KBM-7 (cell line): ENCODE measurements at places on chromosomes 1 and 21.
A peak's percentile ranks its signal among the peaks of the same experiment; 100 is the strongest.

DNA sequence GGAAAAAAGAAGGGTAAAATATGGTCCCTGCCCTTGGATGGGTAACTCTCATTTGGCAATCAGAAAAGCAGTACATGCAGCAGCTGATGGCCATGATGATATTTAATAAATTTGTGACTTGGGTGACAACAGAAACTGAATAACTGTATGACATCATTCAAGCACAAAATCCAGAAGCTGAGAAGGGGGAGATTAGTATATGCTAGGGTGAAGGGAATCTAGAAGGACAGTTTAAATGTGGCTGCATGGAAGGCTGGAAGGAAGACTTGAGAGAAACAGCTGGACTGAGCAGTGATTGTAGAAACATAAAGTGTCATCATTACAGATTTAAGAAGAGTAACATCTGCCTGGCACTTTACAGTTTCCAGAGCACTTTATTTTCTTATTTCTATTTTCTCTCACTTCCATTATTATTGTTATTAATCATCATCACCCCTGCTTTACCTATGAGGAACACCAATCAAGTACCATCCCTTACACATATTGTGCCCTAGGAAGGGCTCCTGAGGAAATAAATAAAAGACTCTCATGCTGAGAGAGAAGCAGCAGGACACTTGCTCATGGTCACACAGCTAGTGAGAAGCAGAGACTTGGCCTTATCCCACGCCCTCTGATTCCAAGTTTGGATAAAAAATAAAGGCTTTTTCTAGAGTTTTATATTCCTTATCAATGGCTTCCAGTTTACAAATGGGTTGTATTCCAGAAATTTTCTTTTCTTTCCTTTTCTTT, 207.2 kb downstream of the PBX1 start:
- no peak for DNase-seq

DNA sequence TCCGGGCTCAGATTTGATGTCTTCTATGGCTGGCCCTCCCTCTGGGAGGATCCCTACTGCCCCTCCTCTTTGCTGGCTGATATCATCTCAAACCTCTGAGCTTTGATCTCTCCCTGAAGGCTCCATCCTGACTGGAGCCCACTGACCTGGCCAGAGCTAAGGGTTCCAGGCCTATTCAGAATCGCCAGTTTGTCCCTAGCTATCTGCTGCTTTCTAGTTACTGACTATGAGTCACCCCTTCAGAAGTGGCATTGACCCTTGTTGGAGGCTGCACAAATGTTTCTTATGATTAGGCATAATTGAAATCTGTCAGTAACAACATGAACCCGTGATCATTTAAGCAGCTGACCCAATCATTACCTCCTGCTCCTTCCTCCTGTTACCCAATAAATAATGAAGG, 87.1 kb downstream of the ABCA4 start:
- DNase-seq: no peak

DNA sequence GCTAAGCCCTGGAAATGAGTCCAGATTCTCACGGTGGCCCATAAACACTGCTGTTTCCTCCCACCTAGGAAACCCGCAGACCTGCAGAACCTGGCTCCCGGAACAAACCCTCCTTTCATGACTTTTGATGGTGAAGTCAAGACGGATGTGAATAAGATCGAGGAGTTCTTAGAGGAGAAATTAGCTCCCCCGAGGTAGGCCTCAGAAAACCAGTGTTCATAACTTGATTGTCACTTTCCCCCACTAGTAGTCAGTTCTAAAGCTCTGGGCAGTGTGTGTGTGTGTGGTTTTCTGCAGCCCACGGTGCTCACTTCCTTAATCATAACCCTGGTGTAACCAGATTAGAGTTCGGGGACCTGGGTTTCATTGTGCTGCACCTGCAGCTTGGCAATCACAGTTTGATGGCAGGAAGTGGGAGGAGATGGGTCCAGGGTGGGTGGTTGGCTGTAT, 39.1 kb downstream of the CLIC6 start:
- DNase-seq: peak; percentile 46

- peak; percentile 69 for DNase-seq
Observed at GRCh38 chr1:110615548-110616130, 9.5 kb upstream of the KCNA2 start.

DNA sequence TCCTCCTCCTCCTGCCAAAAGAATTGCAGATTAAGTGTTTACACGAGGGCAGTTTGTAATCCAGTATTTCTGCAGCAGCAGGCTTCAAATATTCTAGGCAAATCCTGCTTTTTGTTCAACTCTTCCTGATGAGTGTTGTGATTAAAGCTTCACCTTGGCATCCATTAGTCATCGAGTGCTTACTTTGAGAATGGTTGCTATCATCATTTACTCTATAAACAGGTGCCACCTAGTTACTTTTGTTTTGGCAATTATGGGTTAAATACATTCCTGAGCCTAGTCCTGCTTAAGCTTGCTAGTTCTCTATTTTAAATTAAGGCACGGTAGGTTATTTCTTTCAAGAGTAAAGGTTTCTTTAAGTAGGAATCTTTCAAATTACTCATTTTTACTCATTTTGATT, 20.3 kb downstream of the PDC start:
- no peak for DNase-seq

- peak; percentile 73 for DNase-seq
Observed at GRCh38 chr1:66648901-66649595, 103.2 kb upstream of the DYNLT5 start.

DNA sequence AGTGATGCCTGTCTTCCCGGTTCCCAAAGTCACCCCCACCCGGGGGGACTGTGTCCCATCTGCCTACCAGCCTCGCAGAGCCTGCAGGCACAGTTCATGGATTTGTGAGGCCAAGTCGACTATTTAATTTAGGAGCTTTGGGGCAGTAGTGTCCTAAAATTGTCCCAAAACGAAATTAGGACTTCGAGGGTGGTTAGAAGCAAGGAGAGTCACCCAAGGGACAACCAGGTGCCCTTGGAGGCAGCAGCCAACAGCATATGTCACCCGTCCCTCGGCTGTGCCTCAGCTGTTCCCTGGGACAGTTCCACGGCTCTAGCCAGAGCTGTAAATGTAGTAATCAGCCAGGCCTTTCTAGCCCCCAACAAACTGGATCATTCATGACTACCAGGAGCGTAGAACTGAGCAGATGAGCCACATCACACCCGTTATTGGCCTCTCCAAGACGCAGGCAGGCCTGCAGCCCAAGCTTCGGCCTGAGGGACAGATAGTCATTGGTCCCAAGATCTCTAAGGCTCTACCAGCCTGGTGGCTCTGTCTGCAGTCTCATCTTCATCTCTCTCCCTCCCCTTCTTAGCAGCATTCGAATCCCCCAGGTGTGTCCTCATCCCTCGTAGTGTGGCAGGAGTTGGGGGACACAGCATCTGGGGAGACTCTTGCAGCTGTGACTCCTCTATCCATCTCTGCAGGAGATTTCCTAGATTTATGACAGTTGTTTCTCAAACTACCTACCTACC, 2.9 kb downstream of the PAX7 start:
- no peak for DNase-seq

GRCh38 chr1:2031546-2032540, 12.7 kb downstream of the GABRD start:
- DNase-seq: no peak

GRCh38 chr1:64938991-64939390, 27.4 kb downstream of the JAK1 start:
- DNase-seq: no peak

DNA sequence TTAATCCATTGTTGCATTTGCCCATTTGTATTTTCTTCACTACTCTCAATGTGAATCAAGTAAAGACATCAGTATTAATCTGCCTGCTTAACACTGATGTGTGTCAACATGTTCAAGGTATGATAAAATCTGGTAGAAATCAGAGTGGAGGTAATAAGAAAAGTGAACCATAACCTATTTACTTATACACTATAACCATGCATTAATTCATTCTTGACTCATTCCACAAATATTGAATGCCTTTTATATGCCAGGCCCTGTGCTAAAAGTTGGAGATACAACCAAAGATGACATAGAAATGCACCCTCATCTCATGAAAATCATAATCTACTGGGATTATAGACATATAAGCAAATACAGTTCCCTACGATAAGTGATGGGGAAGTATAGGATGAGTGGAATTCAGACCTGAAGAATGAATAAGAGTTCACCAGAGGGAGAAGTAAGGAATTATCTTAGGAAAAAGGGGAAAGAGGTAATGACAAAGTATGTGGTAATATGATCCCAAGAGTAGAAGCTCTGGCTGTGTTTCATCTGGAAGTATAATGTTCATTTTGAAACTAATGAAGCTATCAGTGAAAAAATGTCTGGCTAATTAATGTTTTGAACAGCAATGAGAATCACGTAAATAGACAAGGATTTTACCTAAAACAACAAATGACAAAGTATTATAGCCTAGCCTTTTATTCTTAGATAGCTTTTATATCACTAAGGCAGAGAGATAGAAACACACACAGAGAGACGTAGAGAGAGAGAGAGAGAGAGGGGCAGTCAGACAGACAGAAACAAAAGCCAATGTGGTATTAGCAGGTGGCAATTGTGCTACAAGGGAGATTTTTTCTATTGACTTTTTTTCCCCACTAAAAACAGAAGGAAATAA, 7.0 kb upstream of the RWDD3 start:
- DNase-seq: no peak

- DNase-seq: peak; percentile 28
Observed at GRCh38 chr1:211738691-211739301, 63.4 kb upstream of the NEK2 start.

GRCh38 chr21:33870768-33871167, 44.8 kb downstream of the ATP5PO start:
- DNase-seq: no peak

GRCh38 chr1:247415423-247416361, at the start of gene NLRP3:
Gene NLRP3 (plus strand): TSS chr1:247416173. CDS start chr1:247418801, 2,628 bp downstream.
- peak; percentile 90 for DNase-seq

DNA sequence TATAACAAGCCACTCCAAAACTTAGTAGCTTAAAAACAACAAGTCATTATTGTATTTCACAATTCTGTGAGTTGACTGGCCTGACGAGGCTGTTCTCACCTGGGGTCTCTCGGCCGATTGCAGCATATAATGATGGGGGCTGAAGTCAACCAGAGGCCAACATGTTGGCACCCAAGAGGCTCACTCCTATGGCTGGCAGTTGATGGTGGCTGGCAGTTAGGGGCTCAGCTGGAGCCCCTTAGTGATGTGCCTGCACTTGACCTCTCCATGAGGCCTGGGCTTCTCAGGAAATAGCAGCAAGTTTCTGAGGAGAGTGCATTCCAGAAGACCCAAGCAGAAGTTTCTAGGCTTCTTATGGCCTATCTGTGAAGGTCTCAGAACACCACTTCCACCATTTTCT, 459.4 kb downstream of the NPHP4 start:
- no peak for DNase-seq

DNA sequence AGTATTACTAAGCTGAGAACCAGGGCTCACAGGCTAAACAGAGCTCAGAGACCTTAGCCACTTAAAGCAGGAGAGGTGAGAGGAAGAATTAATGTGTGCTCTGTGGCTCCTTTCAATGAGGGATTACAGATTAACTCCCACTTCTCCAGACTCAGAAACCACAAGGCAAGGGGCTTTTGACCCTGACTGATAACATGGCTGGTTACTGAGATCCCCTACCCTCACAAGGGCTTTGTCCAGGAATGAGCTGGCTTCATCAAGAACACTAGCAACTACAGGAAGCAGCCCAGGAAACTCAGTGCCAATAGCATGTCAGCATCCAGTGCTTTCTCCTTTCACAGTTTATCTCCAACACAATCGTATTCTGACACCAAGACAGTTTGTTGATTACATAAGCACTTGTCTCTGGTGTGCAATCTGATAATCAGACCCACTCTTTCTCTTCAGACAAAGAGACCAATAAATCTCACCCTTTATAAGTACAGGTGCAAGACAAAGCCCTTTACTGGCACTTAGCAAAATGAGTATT, 38.8 kb downstream of the ERI3 start:
- DNase-seq: no peak

- peak; percentile 35 for DNase-seq
Observed at GRCh38 chr1:236143104-236143948, 987 bp downstream of the GPR137B start.

GRCh38 chr1:42175314-42176054, 10.9 kb upstream of the GUCA2A start:
- DNase-seq: no peak

DNA sequence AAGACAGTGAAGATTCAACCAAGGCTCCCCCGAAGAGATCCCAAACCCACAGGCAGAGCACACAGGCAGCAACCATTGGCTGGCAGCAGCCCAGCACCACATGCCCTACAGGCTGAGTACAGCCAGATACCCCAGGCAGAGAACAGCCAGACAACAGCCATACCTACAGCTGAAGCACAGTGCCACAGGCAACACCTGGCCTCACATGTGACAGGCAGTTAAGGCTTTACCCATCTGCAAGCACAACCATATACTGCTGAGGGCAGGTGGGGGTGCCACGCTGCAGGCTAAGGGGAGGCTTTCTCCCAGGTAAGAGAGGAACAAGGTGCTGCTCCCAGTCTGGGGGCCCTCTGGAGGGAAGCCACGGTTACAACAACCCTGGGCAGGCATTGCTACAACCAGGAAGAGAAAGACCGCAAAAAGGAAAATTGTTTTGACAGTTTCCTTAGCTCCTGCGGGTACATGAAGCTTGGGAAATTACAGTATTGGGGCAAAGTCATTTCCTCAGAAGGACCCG, 12.3 kb downstream of the CHIT1 start:
- DNase-seq: peak; percentile 16

- DNase-seq: no peak
Observed at GRCh38 chr1:215405211-215405610, 161.9 kb upstream of the KCTD3 start.

DNA sequence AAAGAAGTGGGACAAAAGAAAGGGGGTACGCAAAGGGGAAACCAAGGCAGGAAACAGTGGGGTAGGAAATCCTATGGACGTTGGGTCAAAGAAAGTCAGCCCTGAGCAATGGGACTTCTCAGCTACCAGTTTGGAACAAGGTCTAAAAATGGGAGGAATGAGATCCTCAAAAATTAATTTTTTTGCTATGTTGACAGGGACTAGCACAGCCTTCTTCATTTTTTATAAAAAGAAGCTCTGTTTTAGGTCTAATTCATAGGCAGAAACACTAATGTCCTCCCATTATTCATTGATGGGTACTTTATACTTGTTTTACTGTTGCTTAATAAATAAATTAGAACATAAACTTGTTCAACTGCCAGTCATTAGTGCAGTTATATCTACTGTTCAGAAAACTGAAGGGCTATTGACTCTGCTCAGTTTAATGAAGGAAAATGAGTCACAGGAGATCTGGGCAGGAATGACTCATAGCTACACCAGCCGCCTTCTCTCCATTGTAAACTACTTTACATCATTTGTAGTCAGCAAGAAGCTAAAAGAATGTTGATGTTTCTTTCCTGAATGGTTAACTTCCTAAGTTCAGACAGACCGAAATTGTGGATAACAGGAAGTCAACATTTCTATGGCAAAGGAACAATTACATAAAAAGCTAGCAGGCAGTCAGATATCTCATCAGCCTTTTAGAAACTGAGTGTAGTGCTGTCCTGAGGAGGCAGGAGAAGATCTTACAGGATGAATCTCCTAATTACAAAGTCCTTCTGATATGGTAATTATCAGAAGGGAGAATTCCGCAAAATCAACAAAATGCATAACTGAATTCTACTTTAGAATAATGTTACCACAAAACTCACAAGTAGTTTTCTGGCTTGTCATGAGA, 356.4 kb upstream of the PKN2 start:
- DNase-seq: no peak
